ENCODE measurements at places on chromosomes 12 and 14.

DNA sequence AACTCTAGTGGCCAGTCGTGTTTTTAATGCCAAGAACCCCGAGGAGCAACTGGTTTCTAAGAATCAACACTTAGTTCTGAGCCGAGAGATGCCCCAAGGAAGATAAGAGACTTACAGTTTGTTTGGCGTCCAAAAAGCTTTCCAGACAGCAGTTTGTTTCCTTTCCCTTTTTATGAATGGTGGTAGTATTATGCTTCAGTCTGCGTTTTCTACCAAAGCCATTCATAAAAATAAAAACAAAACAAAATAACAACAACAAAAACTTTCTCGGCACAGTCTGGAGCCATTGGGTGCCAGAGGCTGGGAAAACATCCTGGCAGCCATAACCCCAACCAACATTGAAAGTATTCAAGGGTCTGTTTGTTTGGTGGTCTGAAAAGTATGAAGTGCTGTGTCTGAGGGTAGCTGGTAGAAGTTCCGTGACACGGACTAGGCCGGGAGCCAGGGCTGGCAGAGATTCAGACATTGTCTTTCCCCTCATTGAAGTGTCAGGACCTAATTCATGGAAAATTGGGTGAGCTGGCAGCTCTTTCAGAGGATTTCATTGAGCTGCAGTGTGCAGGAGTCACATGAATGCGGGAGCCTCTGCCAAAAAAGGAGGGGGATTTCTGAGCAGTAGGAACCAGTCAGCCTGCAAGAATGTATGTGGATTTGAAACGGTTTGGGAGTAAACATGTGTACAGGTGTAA, 124.2 kb downstream of the HMGA2 start:
- peak; percentile 96 for DNase-seq

- peak; percentile 79 for DNase-seq
Observed at GRCh38 chr12:133026996-133027395, 10.3 kb upstream of the ZNF84 start.

- DNase-seq: peak; percentile 41
Observed at GRCh38 chr14:68576496-68577244, 216.2 kb downstream of the ZFP36L1 start.

DNA sequence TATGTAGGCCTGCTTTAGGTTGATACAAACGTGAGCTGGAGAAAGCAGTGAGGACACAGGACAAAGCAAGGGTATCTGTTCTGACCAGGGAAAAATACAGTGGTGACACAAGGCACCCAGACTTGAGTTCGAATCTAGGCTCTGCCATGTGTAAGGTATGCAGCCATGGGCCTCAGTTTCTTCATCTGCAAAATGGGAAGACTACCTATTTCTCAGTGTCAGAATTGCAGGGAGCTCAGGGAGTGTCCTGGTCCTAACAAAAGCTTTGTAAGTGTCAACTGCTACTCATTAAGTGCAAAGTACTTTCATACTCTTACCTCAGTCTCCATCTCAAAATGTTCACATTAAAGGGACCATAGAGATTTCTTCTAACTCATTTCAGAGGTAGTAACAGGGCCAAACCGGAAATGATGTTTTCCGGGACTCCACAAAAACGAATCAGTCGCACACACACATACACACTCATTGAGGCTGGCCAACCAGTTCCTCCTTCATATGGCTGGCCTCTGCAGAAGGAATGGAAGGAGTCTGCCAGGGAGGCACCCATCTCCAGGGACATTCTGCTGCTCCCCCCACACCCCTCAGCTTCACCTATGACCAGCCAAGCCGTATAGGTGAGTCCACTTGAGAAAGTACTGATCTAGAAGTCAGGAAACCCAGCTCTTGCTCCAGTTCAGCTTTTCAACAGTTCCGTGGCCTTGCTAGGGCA, 7.8 kb downstream of the CTDSP2 start:
- DNase-seq: no peak

GRCh38 chr12:53944907-53945847, 6.5 kb downstream of the HOXC13 start:
- DNase-seq: no peak

GRCh38 chr12:128079446-128079845, 187.5 kb upstream of the TMEM132C start:
- no peak for DNase-seq

DNA sequence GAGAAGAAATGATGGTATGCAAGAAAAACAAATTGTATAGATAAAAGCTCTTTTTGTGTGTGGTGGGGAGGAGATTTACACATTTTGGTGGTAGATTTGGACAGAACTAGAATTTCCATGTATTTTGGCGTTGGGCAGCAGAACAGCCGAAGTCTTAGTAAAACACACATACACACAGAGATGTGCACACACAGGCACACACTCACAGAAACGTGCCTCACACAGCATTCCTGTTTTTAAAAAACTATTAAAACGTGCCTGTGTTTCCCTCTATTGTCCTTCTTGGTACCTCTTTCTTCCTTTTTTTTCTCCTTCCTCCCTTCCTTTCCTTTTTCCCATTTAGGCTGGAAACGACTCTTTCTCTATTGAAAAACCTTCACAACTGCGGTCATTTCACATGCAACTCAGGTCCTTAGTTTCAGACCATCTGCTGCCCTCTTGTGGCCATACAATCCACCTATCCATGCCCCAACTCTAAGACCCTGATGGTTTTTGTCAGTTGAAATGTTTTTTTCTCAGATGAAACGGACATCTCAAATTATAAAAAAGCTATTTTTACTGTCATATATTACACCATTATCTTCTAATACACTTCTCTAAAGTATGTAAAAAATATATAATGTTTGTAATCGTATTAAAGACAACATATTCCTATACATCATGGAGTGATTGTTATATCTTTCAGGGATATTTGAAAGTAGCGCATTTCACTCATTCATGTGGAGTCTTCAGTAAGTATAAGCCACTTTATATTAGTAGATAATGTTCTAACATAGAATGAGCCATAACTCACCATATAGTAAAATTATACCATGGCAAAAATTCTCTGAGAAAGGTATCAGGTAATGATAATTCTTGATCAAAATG, 386.7 kb upstream of the NOVA1 start:
- peak; percentile 76 for DNase-seq

DNA sequence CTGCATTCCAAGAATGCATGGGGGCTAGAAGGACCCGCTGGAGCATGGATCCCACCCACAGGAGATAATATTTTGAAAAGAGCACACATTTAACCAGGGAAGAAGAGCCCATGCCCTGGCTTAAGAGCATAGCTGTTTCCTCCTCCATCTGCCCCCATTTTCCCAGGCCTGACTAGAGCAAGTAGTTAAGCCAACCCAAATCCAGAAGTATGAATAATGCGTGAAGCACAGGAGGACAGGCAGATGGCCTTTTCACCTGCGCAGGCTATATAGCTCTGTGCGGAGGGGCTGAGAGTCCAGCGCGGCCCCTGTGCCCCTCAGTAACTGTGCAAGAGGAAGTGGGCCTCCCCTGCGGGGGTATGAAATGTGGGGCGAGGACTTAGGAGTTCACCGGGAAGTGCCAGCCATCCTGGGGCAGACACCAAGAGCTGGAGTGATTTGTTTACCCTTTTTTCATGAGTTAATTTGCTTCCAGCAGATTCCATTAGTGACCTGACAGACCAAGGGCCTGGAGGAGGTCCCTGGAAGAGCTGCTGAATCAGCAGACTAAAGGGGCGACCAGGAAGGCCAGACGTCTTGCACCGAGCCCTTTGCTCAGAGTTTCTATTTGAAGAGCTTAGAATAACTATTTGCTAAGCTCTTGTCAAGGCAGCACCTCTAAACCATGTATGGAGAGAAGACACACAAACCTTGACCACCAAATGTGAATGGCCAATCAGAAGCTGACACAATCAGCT, 37.2 kb downstream of the DPF3 start:
- peak; percentile 30 for DNase-seq

GRCh38 chr12:56987551-56988053, 18.7 kb downstream of the ZBTB39 start:
- peak; percentile 74 for DNase-seq

GRCh38 chr14:30864934-30865333, 9.4 kb upstream of the COCH start:
- DNase-seq: no peak

GRCh38 chr12:6183689-6184428, 16.3 kb upstream of the CD9 start:
- DNase-seq: peak; percentile 76

DNA sequence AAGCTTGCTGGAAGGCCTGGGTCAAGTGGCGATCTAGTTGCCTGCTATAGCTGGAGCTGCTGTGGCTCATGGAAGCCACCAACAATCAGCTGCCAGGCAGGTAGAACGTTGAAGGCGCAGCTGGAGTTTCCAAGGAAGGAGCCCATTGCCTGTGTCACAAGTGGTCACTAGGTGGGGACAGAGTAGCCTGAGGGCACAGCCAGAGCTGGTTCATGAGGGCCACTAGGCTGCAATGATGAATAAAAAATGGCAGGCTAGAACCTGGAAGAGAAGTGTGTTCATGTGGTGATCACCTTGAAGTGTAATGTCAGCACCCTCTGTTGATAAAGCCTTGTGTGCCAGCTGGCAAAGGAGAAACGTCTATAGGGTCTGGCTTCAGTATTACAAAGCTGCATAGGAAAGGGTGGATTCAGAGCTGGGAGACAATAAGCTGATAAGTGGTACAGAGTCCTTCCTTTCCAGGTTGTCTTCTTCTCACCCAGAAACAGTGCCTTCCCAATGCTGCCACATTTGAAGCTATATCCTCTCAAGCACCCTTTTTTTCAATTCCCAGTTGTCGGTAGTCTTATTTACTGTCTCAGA, 165.8 kb downstream of the EMP1 start:
- peak; percentile 27 for DNase-seq

Data from fibroblast of lung (primary cell).